Left lung (tissue), 14 donors: ENCODE measurements at places on chromosomes 6 and 20.
A peak's percentile ranks its signal among the peaks of the same experiment; 100 is the strongest.

DNA sequence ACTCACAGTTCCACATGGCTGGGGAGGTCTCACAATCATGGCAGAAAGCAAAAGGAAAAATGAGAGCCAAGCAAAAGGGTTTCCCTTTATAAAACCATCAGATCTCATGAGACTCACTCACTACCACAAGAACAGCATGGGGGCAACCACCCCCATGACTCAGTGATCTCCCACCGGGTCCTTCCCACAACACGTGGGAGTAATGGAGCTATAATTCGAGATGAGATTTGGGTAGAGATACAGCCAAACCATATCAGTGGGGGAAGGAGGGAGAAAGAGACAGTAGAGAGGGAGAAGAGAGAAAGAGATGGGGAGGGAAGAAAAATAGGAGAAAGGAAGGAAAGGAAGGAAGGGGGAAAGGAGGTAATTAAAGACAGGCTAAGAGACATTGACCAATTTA, 30.1 kb downstream of the GMDS start:
- DNase-seq = no peak

DNA sequence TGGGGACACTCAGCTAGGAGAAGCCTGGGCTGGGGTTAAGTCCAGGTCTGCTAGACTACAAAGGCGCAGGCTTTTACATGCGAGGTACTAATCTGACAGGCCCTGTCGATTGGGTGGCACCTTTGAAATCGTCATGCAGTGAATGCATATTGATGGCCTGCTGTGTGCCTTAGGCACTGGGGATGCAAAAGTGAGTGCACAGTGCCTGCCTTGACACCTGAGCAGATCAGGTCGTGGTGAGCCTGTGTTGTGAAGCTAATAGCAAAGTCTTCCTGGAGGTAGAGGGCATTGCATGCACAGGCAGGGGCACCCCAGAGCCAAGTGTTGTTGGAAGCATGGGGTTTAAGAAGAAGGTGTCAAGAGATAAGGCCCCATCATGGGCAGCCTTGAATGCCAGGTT, 16.9 kb downstream of the LRRC1 start:
- no peak for DNase-seq

DNA sequence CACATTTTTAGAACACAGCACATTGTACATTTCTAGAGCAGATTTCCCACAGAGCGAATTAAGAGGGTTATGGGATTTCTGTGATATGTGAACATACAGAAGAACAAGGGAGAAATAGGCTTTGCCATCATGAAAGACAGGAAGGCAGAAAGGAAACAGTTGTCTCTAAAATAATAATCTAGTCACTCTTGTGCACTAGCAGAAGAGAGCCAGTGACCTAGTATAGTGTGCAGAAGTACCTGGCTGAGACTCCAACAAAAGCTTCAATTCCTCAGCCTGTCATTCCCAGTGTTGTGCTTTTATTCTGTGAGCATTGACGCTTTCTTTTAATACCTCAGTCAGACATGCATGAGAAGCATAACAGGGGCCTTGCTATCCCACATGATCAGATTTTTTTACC, 17.8 kb upstream of the DCBLD1 start:
- DNase-seq = no peak

DNA sequence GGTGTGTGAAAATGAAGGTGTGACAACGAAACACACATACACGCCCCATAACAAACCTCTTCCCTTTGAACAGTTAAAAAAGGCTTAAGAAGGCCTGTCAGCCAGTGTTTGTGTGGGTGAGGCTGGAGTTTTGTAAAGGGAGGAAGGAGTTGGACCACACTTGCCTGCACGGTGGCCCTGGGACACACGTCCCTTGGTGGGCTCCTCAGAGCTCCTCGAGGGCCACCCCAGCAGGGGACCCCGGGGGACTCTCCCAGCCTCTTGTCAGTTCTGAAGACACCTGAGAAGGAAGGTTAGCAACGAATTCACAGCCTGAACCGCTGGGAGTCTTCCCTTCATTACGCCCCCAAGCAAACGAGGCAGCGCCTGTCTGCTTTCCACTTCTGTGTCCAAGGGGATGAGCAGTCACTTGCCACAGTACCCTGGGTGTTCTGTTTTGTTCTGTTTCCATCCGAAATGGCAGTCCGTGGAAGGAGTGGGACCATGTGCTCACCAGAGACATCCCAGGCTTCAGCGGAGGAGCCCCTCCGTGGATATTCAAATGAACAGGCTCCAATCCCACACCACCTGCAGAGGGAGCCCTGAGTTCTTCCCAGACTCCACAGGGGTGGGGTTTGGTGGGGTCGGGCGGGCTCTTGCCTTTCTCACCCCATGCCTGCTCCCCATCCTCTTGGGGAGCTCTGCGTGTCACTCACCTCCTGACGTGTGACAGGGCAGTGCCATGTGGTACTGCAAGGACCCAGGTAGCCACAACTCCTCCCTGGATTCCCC, 68.6 kb downstream of the NRN1 start:
- DNase-seq = no peak

- no peak for DNase-seq
Observed at GRCh38 chr6:7323074-7323473, 10.1 kb upstream of the SSR1 start.

DNA sequence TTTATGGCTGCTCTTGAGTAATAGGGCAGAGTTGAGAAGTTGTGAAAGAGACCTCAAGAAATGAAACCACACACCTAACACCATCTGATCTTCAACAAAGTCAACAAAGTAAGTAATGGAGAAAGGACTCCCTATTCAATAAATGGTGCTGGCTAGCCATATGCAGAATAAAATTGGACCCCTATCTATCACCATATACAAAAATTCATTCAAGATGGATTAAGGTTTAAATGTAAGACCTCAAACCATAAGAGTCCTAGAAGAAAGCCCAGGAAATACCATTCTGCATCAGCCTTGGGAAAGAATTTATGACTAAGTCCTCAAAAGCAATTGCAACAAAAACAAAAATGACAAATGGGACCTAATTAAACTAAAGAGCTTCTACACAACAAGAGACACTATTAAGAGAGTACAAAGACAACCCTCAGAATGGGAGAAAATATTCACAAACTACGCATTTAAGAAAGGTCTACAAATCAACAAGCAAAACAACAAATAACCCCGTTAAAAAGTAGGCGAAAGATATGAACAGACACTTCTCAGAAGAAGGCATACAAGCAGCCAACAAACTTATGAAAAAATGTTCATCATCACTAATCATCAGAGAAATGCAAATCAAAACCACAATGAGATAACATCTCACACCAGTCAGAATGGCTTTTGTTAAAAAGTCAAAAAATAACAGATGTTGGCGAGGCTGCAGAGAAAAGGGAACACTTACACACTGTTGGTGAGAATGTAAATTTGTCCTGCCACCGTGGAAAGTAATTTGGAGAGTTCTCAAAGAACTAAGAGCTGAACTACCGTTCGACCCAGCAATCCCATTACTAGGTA, 4.0 kb downstream of the MAP3K5 start:
- no peak for DNase-seq

- DNase-seq = peak; percentile 79
Observed at GRCh38 chr20:58839474-58839874, 11.2 kb downstream of the GNAS-AS1 start.

GRCh38 chr20:44955270-44955669, 4.9 kb downstream of the TOMM34 start:
- no peak for DNase-seq

DNA sequence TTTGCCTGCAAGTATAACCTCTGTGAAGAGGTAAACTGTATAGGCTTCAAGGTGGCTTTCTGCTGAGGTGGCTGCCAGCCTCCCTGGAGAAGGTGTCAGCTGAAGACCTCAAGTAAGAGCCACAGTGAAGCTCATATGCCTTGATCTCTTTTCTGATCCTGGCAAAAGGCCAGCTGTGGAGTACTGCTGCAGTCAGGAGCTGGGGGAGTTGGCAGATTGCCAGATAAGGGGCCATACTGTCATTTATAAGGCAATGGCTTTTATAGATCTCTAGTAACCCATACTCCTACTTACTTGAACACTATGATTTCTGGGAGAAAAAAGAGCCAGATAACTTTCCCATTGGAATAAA, 8.8 kb upstream of the CEP85L start:
- peak; percentile 46 for DNase-seq

DNA sequence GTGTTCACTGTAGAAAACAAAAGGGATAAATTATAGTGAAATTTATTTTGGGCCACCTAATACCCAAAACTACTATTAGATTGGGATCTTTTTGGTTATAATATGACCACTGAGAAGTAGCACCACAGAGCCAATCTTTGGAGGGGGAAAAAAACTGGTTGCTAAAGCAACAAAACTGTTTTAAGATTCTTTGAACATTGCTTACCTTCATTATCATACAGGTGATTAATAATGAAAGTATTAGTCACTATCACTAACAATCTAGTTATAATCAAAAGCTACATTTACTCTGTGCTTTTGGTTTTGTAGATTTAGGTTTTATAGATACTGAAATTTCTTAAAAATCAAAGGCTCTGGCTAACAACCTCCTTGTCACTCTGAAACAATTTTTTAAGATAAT, 31.7 kb downstream of the STX7 start:
- DNase-seq = no peak

GRCh38 chr6:158567152-158567551, 7.3 kb downstream of the TMEM181 start:
- DNase-seq = no peak

DNA sequence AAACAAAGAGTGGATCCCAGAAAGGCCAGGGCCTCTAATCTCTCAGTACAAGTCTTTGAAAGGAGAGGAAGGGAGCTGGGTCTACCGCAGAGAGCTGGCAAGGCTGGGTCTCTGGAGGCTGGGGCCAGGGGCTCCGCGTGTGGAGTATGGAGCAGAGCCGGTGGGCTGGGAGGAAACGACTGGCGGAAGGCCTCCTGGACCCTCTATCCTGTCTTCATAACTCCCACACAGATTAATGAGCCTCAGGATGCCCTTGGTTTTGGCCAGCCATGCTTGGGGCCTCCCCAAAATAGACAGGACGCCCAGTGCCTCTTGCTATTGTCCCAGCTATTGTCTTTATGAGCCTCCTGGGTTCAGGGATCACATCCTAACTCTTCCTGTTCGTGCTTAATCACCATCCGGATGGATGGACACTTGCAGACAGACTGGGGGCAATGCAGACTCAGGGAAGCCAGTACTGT, 306.4 kb downstream of the DHX35 start:
- DNase-seq = no peak

DNA sequence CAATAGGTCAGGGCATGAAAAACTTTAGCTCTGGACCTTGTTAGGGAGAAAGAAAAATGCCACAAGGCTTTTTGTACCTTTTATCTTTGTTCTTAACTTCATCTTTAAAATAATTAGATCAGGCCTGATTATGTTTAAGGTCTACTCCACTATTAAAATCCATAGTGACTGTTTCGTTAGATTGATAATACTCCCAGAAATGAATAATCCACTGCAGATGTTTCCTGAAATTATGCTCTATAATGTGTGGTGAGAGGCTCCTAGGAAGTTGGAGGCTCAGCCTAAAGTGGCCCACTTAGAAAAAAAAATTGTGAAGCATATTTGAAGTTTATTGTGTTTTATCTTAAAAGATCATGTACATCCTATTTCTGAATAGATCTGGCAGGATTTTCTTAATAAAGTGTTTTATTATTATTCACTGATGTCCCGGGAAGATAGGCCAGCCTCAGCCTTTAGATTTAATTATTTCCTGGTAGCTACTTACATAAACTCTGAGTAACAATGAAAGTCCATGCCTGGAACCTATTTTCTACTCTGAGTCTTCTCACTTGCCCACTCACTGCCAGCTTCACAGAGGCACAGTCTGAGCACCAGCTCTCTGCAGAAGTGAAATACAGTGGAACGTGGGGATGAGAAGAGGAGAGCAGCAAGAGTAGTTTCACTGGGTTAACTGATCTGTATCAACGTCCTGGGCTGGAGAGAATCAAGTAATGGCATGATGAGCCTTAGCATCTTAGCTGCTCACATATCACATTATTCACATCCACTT, 126.8 kb upstream of the TMEM170B start:
- no peak for DNase-seq

- DNase-seq = no peak
Observed at GRCh38 chr20:14947946-14948345, 610.5 kb upstream of the FLRT3 start.

- DNase-seq = no peak
Observed at GRCh38 chr6:130252527-130253237, 29.9 kb upstream of the SAMD3 start.

GRCh38 chr20:51512645-51513044, 29.9 kb downstream of the NFATC2 start:
- no peak for DNase-seq

GRCh38 chr6:63947792-63948529, 312.4 kb downstream of the PHF3 start:
- DNase-seq = no peak

DNA sequence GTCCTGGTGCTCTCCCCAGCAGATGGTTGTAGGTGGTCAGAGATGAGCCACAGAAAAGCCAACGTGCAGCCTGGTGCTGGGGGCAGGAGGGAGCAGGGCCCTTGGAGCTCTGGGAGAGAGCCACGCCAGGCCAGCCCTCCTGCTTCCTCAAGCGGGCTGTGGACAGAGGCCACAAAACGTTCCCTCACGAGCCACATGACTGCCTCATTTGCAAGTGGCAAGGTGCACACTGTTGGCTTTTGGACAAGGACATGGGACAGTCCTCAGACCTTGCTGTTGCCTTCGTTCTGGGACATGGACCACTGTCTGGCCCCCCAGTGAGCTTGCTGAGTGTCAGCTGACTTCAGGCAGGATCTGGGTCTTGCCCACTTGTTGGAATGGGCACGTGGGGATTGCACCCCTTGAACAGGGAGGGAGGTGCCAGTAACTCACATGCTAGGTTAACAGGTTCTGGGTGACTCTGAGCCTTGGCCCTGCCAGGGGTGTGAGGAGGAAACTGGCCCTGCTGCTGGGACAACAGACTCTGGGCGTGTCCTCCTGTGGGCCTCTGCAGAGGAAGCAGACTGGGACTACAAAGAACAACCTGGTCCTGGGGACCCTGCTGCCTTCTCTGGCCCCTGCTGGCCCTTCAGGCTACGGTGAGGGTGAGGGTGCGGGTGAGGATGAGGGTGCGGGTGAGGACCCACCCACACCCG, 2.6 kb downstream of the SLCO4A1 start:
- no peak for DNase-seq

DNA sequence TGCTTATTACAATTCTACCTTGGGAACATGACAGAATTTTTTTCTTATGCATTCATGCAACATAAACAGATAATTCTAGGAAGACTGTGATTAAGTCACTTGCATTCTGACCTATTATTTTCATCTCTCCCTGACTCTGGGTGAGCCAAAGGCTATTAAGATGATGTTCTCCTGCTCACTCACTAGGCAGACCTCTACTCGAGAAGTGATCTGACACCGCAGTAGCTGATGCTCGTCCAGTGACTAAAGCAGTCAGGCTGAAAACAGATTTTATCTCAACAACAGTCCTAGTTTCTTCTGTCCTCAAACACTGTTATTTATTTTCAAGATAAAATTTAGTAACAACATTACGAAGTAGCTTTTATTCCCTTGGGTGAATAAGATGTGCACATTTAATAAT, 17.3 kb downstream of the NAA20 start:
- no peak for DNase-seq
